ENCODE measurements at places on chromosomes 6 and 20.
A peak's percentile ranks its signal among the peaks of the same experiment; 100 is the strongest.

GRCh38 chr20:48984575-48985219 is 61.4 kb upstream of the CSE1L start:
- no peak for DNase-seq

- DNase-seq = no peak
Measured at GRCh38 chr6:109772883-109773431, 81.9 kb downstream of the FIG4 start.

- DNase-seq = no peak
Measured at GRCh38 chr6:12851123-12851695, 134.6 kb downstream of the PHACTR1 start.

GRCh38 chr6:41976794-41977484 is 35.3 kb upstream of the CCND3 start:
- no peak for DNase-seq

- no peak for DNase-seq
Measured at GRCh38 chr6:122571888-122572287, 38.3 kb upstream of the PKIB start.

GRCh38 chr6:74287932-74288331 is 591.9 kb downstream of the CD109 start:
- no peak for DNase-seq

- DNase-seq = no peak
Measured at GRCh38 chr20:23205611-23206041, 119.5 kb upstream of the CD93 start.

GRCh38 chr6:117389227-117390057 is 36.3 kb downstream of the ROS1 start:
- DNase-seq = no peak

- no peak for DNase-seq
Measured at GRCh38 chr6:4316867-4317400, 181.6 kb upstream of the ECI2 start.

GRCh38 chr6:27893836-27894807 is 18.1 kb downstream of the OR2B2 start:
- DNase-seq = peak; percentile 56

DNA sequence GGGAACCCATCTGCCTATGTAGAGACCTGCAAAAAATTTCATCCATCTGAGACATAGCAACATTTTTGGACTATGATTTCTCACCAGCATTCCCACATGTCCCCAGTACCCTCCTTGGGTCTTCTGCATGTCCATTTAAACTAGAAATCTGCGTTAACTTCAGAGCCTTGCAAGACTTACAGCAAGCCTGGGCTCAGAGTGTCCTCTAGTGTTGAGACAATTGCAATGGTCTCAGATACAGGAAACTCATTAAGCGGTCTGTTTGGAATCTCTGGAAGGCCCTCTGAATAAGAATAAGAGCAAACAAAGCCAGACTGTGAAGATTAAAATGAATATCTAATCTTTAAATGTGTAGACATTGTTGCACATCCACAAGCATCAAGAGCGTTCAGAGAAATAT is 20.5 kb upstream of the PI3 start:
- DNase-seq = no peak

GRCh38 chr6:163860287-163861081 is 446.0 kb downstream of the QKI start:
- no peak for DNase-seq

GRCh38 chr6:72554761-72555221 is 67.1 kb upstream of the KCNQ5 start:
- no peak for DNase-seq

- no peak for DNase-seq
Measured at GRCh38 chr6:25883536-25883935, 9.5 kb upstream of the SLC17A3 start.

- no peak for DNase-seq
Measured at GRCh38 chr20:60507087-60507694, 549.0 kb downstream of the CDH26 start.

DNA sequence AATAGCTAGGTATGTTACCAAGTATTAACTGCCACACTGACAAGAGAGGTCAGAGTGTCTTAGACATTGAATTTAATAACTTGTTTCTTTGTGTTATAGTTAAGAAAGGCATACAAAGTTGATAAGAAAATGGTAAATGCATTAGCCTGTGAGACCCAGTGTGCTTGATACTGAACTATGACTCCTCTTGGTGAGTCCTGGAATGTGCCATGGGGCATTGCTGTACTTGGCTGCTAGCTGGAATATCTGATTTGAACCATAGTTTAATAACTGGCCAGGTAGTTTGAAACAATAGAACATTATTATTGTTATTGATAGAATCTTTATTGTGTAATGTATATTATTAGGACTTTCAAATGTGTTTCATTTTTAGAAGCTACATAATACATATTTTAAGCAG is 70.0 kb downstream of the ZFAND3 start:
- DNase-seq = no peak

- DNase-seq = no peak
Measured at GRCh38 chr6:163797296-163797845, 382.9 kb downstream of the QKI start.

DNA sequence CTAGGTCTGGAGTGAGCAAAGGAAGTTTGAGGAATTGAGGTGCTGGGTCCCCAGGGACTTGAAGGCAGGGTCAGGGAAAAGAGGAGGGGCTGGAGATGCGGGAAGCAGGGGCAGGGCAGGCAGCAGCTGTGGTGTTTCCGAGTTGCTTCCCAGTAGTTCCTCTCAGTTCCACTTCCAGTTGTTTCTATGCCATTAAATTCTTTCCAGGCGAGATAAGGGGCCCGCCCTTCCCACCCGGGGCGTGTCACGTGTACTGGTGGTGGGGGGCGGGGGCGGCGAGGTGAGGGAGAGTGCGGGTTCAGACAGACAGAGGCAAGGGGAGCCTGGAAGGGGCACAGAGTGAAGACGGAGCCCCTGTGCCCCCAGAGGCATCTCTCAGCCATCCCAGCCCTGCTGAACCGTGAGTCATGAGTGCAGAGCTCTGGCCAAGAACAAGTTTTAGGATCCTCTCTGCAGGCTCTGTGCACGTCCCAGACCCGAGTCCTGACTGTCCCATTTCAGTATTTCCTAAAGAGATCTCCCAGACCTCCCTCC is 977 bp downstream of the TNXB start:
- no peak for DNase-seq

- peak; percentile 45 for DNase-seq
Measured at GRCh38 chr6:86856937-86857563, 80.3 kb upstream of the HTR1E start.

GRCh38 chr6:78629154-78629721 is 238.1 kb upstream of the IRAK1BP1 start:
- no peak for DNase-seq

DNA sequence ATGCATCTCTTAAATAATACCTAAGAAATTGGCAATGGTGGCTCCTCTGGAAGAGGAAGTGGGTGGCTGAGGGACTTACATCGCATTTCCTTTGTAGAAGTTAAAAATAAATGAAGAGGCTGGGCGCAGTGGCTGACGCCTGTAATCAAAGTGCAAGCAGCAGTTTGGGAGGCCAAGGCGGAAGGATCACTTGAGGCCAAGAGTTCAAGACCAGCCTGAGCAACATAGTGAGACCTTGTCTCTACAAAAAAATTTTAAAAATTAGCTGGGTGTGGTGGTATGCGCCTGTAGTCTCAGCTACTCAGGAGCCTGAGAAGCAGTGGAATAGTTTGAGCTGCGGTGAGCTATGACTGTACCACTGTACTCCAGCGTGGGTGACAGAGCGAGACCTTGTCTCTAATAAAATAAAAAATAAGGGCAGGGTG is 12.2 kb upstream of the NCOA3 start:
- no peak for DNase-seq

GRCh38 chr6:40386200-40386599 is 201.0 kb downstream of the LRFN2 start:
- DNase-seq = peak; percentile 13

DNA sequence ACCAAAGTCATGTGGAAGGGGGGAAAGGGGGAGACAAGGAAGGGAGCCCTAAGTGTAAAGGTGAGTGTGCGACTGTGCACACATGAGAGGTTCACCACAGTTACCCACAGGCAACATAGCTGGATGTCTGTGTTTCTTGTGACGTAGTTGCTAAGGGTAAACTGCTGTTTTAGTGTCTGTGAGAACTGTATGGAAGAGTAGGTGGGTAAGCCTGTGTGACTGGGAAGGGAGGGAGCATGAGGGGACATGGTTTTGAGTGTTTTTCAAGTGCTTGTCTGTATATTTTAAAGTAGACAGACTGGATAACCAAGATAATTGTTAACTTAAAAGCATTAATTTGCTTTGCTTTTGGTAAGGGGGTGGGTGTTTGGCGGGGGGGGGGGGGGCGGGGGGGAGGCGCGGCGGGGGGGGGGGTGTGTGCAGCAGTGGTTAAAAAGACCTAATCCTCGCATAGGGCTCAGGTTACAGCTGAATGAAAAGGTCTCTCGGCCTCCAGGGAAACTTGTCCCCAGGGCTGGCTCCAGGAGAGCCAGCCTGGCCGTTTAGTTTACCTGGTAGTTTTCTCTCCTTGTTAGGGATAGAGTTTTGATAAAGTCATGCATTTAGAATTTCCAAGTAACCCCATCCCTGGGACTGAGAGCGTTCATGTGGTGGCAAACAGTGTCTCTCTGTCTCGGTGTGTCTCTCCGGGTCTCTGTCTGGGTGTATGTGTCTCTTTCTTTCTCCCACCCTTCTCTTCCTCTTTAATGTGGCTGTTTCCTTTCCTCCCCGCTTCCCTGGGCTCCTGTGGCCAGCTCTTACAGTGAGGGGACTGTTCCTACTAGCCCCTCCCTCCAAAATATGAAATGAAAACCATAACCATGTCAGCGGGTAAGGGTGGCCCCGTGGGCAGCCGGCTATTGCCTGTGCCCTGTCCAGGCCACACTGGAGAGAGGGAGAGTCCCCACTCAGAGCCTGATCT is 3.4 kb downstream of the SCUBE3 start:
- DNase-seq = no peak

All from mesothelial cell of epicardium (in vitro differentiated cells).